ENCODE measurements at places on chromosomes 1 and 21.

DNA sequence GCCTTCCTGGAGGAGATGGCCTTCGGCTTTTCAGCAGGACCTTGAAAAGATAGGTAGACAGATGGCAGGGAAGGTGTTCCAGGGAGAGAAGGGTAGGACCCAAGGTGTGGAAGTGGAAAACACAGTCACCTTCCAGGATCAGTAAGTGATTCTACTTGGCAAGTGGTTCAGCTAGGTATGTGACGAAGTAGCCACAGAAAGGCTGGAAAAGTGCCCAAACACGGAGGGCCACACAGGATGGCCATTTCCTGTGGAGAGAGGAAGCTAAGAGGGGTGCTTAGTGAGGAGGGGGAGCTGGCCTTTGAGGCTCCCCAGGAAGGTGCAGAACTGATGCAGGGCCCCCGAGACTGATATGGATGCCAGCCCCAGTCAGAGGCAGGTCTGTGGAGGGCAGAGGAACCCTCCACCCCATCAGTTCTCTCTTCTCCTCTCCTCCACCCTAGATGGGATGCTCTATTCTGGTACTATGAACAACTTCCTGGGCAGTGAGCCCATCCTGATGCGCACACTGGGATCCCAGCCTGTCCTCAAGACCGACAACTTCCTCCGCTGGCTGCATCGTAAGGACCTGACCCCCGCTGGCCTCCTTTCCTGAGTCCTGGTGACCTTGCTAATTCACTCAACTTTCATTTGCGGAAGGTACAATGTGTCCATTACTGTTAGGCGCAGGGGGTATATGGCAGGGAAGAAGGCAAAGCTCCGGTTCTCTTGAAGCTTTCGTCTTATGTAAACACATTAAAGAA is 6.8 kb downstream of the SEMA4A start:
- no peak for DNase-seq

DNA sequence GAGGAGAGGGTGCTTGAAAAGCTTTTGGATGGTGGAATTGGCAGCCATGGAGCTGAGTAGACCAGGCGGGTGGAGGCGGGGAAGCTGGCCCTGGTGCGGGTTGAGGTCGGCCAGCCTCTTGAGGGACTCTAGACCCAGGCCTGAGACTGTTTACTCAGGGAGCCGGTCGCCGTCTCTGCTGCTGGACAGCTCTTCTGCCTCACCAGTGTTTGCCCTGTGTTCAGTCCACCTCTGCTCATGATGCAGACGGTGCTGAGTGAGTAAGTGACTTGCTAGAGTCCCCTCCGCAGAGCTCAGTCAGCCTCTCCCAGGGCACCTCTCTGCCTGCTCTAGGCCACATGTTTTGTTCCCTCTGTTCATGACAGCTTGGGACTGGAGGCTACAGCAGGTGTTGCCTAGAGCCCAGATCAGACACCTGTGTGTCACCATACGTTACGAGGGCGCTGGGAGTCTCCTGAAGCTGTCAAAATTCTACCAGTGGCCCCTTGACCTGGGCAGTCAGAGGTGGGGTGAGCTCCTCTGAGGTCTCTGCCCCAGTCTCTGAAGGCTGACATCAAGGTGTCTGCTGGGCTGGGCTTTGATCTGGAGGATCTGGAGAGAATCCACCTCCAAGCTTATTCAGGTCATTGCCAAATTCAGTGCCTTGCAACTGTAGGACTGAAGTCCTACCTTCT is 73.5 kb upstream of the WNT4 start:
- DNase-seq, result no peak

GRCh38 chr1:1764876-1765470 is 13.3 kb downstream of the NADK start:
- no peak for DNase-seq

GRCh38 chr21:29958551-29958950 is 18.8 kb upstream of the GRIK1 start:
- no peak for DNase-seq

- no peak for DNase-seq
Observed at GRCh38 chr1:4786055-4786454, 131.6 kb downstream of the AJAP1 start.

DNA sequence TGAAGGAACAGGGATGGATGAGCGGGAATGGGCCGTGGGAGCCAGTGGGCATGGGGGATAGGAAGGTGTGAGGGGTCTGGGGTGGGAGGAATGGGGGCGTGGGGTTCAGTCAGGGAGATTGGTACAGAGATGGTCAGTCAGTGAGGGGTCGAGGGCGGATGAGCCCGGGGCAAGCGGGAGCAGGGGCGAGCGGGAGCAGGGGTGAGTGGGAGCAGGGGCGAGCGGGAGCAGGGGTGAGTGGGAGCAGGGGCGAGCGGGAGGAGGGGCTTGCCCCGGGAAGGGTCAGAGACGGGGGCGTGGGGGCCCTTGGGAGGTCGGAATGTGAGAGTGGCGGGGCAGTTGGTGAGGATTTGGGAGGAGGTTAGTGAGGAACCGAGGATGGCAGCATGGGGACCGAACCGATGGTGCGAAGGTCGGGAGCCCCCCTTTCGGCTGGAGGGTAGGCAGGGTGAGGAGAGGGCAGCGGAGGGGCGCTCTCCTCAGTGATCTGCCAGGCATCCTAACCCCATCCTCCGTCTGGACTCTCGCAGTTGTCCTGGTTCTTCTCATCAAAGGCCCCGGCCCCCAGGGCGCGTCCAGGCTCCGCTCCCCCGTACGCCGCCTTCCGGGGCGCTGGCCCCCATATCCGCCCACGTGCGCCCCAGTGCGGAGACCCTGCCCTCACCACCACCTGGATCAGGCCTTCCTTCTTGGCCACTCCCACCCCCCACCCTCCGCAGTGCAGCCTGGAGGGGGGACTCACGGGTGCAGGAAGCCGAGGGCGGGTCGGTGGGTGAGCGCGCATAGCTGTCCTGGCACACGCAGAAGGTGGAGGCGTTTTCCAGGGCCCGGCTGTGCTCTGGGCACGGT is 11.2 kb downstream of the EPHA10 start:
- DNase-seq, result no peak

- DNase-seq, result no peak
Observed at GRCh38 chr1:185540295-185540694, 193.9 kb upstream of the HMCN1 start.

DNA sequence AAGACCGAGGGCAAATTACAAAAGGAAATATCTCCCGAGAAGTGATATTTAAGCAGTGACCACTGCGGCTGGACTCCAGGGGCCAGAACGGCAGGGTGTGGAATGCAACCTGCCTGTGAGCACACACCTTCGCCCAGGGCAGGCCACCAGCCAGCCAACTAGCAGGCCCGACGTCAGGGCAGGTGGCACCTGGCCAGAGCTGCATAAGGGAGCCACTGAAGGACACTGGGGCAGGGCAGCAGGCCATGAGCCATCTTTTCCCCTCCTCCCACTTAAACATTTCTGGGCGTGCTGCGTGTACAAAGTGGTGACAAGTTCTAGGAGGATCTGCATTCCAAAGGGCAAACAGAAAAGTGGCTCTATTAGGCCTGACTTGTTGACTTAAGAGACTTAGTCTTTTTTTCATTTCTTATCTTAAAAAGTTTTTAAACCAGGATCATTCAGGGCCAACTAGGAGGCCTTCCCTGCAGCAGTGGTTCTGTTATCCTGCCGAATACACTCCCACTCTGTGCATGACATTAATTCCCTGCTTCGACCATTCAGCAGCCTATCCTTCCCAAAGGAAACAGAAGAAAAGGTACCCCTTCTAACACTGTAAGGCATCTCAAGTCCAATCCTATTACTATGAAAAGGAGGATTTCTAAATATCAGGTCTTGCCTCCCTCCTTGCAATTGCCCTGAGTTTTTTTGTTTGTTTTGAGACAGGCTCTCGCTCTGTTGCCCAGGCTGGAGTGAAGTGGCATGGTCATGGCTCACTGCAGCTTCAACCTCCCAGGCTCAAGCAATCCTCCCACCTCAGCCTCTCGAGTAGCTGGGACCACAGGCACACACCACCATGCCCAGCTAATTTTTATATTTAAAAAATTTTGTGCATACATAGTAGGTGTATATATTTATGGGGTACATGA is 96.3 kb downstream of the BCAR3 start:
- no peak for DNase-seq

DNA sequence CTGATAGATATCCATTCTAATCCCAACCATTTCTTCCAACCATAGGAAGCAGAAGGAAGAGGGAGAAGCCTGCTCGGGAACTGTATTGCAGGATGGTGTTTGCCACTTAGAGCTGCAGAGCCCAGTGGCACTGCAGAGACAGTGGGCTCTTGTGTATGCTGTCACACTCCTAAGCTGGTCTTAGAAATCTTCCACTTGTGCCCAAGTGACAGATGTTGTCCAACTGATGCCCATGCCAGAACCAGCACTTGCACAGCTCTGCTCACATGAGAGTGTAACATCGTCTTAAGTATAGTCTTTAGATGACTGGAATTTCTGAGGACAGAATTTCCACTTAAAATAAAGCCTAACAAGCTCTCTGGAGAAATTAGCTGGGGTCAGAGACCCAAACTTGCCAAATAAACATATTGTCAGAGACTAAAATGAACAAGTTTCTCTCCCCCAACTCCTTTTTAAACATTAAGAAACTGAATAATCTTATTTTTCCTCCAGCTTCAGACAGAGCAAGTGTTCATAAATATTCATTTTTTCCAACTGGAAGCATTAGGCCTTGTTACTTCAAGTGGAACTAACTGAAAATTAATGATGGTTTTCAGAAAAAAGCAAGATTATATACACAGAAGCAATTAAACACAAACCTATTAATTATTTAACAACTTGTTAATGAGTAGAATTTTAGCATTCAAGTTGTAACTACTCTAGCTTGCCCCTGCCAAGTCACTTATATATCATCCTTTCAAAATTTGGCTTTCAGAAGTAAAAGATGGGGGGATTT is 577.3 kb downstream of the AJAP1 start:
- no peak for DNase-seq

GRCh38 chr21:36321325-36322082 is 1.5 kb downstream of the MORC3 start:
- no peak for DNase-seq

DNA sequence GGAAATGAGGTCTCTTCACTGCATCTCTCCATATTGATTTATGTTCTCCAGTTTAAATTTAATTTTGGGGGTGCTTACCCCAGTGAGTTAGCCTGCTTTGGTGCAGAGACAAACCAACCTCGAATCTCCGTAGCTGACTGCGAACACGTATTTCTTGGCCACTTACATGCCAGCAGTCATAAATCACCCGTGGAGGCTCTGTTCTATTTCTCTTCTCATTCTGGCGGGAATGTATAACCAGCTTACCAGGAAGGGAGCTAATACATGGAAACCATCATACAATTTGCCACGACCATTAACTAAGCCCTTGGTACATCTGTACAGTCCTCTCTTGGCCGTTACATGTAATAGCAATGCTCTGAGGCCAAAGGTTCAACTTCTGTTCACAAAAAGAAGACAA is 148.0 kb downstream of the PLA2G4A start:
- DNase-seq, result no peak

- DNase-seq, result no peak
Observed at GRCh38 chr1:29193879-29194455, 12.3 kb upstream of the SRSF4 start.

- peak; percentile 20 for DNase-seq
Observed at GRCh38 chr1:13813398-13814012, 113.5 kb downstream of the PRDM2 start.

DNA sequence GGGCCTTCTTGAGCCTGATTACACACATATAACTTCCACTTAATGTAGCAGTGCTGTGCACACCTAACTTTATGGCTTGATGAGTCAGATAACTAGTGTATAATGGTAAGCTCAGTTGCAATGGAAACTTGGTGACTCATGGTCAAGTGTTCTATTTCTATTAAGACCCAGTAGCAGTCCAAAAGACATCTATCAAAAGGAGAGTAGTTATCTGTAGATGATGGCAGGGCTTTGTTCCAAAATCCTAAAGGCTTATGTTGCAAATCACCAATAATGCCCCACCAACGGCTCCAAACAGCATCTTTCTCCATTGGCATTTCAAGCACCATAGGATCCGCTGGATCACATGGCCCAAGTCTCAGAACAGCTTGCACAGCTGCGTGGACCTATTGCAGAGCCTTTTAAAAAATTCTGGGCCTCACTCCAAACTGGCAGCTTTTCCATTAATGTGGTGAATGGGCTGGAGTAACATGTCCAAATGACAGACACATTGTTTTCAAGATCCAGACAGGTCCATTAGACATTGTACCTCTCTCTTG is 566.8 kb upstream of the USP24 start:
- no peak for DNase-seq

DNA sequence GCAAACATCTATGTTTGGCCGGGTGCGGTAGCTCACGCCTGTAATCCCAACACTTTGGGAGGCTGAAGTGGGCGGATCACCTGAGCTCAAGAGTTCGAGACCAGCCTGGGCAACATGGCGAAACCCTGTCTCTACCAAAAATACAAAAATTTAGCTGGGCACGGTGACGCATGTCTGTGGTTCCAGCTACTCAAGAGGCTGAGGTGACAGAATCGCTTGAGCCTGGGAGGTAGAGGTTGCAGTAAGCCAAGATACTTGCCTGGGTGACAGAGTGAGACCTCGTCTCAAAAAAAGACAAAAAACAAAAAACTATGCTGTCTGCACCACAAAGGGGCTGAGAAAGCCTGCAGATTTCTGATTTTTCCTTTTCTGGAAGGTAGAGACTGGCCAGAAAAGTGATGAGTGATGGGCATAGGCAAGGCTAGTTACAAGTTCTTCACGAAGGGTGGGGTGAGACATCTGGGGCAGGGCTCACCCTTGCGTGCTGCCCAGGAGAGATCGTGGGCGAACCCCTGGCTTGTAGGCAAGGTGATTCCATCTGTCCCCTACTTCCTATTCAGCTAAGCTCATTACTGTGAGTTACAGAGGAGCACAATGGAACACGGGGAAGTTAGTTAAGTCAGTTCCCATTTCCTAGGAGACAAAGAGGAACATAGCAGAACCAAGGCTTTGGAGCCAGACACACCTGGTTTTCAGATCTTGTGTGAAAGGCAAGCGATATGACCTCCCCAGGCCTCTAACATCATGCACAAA is 3.2 kb downstream of the SLC2A1 start:
- DNase-seq, result no peak

GRCh38 chr1:18962121-18962721 is 5.7 kb upstream of the IFFO2 start:
- DNase-seq, result no peak

DNA sequence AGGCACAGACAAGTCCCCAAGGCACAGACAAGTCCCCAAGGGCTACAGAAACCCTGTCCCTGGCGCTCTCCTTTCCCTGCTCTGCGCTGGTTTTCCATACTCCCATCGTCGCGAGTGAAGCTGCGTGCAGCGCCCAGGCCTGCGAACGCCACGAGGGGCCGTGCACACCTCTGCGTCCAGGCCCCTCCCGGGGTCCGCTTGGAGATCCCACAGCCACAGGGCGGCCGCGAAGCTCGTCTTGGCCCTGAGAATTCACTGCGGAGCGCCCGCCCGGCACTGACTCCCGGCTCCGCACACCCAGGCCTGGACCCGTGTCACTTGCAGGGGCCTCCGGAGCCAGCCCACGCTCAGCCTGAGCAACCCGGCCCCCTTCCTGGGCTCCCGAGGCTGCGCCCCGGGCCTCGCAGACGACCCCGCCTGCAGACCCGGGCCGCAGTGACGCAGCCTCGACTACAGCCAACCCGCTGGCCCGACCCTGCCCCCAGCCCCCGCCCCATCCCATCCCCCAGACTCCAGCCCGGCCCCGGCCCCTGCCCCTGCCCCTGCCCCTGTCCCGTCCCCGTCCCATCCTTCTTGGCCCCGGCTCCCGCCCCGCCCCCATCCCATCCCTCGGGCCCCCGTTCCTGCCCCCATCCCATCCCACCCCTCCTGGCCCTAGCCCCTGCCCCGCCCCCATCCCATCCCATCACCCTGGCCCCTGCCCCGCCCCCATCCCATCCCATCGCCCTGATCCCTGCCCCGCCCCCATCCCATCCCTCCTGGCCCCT is 841 bp downstream of the POFUT2 start:
- DNase-seq, result no peak

- DNase-seq, result no peak
Observed at GRCh38 chr21:34877485-34878128, 171.5 kb downstream of the RUNX1 start.

GRCh38 chr1:111906816-111907215 is 82.7 kb downstream of the KCND3 start:
- DNase-seq, result no peak

All from stimulated activated CD8-positive, alpha-beta memory T cell treated with anti-CD3 and anti-CD28 coated beads, Interleukin-7, amount 100 ng/mL, for 48 hours (primary cell).